ENCODE measurements at places on chromosomes 12 and 14.

- no peak for DNase-seq
These were observed 49.3 kb upstream of the DIO2 start for GRCh38 chr14:80260645-80261044.

DNA sequence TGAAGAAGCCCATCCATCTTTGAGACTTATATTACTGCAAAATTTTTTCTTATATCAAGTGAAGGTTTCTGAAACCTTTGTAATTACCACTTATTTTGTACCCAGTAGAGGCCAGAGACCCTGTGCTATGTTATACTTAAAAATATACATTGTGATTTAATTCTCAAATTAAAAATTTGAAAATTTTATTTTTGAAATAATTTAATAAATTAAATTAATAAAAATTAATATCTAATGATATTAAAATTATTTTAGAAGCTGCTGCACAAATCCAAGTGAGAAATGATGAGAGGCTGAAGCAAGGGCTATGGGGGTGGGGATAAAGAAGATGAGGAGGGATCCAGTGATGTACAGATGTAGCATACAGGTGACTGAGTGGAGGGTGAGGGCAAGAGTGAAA lies 258.8 kb downstream of the APAF1 start:
- DNase-seq, result no peak

DNA sequence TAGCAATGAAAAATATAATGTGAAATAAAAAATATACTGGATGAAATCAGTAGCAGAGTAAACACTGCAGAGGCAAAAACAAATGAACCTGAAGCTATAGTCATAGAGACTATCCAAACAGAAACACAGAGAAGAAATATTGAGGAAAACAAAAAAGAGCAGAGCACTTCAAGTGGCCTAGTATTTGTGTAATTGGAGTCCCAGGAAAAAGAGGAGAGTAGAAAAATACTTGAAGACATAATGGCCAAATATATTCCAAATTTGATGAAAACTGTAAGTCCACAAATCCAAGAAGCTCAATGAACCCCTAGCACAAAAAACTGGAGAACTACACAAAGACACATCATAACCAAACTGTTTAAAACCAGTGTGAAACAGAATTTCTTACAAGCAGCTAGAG lies 37.2 kb upstream of the CTDSP2 start:
- DNase-seq, result no peak

DNA sequence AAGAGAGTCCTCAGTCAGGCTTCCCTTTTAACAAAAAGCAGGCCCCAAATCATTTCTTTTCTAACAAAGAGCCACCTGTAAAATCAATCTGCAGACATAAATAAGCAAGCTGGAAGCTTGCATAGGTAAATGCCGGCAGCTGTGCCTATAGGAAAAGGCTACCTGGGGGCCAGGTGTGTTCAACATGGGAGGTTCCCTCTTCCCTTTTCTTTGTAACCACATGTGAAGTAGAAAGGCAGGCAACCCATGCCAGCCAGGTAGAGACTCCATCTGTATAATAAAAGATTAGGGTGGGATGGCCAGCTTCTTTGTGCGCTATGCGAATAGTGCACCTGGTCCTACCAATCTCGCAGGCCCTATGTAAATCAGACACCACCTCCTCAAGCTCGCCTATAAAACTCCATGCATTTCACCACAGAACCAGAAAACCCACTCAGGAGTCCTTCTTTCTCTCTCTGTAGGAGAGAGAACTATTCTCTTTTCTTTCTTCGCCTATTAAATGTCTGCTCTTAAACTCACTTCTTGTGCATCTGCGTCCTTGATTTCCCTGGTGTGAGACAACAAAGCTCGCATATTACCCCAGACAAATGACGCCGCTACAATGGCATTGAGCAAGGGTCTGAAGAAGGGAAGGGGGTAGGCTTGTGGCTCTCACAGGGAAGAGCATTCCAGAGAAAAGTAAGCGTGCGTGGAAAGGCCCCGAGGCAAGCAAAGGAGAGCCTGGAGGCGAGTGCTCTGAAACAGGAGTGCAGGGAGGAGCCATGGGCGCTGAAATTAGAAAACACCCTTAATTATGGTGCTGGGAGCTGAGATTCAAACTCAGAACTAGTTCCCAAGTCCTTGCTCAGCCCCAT lies 67.2 kb downstream of the TTC9 start:
- no peak for DNase-seq

- DNase-seq, result no peak
These were observed 129.8 kb upstream of the KRR1 start for GRCh38 chr12:75641031-75641780.

DNA sequence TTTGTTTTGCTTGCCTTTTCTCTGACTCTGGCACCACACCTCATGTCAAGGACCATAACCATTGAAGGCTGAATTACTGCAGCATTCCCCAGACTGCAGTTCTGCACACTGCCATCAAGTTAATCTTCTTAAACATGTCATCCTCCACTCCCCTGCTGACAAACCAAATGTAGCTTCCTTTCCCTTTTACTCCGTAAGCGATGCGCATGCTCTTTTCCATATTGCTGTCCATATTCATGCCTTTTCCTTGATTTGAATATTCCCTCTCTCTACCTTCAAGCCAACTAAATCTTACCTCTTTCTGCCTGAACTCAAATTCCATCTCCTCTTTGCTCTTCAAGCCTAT lies 13.6 kb downstream of the GPX2 start:
- no peak for DNase-seq

DNA sequence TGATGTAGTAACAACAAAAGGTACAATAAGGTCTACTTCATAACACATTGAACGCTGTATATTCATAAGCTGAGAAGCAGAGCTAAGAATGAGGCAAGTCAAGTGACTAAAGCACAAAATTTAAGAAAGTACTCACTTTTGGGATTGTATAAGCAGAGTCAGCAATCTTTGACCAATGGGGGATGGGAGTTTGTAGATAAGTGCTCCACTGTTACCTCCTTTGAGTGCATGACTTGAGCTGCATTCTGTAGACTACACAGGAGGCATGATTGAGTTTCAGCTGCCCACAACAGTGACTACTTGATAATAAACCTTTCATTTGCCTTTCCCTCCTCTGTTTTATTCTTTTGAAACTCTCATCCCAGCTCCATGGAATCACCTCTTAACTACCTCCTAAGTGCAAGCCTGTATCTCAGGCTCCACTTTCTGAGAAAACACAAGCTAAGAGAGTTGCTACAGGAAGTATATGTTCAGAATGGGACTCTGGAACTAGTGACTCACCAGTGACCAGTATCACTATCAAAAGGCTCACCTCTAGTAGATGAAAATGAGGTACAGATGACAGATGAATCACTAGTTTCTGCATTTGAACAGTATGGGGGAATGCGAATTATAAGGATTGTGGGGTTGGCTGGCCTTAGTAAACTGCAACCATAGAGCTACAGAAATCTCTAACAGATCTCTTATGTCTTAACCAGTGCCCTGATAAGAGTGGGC lies 49.2 kb downstream of the SLC35F4 start:
- DNase-seq, result no peak

DNA sequence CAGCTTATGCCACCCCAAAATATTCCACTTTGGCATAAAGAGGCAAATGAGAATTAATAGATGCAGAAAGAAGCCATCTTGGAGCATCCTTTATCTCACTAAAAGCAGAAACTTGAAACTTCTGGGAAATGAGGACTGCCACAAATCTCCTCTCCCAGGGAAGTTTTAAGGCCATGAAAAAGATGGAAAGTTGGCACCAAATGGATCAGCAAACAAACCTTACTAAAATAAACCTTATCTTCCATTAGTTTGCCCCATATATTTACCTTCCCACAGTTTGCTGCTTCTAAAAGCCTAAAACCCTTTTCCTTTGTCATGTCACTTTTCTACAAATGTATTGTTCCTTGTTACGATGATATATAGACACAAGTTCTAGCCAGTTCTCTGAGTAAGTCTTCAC lies 340.0 kb upstream of the USP15 start:
- DNase-seq, result no peak

GRCh38 chr14:103512701-103513611 lies 9.7 kb downstream of the CKB start:
- DNase-seq, result no peak

DNA sequence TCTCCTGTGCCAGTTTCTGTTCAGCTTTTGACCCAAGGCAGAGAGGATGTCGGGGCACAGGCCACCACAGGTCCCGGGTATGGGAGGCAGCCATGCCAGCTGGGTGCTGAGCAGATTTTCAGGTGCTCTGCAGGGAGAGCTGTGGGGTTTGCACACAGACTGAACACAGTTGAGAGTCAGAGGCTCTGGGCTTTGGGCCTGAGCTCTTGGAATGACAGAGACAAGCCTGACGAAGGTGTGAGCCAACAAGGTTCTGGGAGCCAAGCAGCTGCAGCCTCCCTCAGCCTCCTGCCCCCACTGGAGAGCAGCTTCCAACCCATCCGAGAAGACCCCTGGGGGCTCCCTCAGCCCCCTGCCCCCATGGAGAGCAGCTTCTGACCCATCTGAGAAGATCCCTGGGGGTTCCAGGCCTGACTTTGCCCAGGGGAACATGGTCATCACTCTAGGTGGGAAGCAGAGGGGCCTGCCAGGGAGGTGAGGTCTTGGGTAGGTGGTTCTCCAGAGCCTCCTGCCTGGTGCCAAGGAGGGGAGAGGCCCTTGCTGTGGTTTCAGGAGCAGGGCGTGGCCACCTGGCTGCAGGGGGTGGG lies 13.8 kb downstream of the FBRSL1 start:
- no peak for DNase-seq

- no peak for DNase-seq
These were observed 225.0 kb upstream of the G2E3 start for GRCh38 chr14:30333934-30334333.

DNA sequence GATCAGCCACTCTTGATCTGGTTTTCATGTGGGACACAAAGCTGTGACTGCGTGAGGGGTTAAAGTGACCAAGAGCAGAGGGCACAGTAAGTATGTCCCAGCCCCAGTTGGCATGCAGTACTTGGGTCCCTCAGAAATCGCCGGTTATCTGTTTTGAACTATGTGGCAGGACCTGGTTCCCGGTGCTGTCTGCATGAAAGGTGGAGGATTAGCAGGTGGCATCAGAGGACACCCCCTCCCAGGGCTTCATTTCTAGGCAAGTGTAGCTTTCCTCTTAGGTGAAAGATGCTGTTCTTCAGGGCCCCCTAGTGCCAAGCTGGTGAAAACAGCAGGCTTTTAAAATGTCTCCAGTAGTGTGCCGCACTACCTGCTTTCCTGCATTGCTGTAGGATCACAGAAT lies 57.1 kb downstream of the ATG14 start:
- DNase-seq, result peak; percentile 38

DNA sequence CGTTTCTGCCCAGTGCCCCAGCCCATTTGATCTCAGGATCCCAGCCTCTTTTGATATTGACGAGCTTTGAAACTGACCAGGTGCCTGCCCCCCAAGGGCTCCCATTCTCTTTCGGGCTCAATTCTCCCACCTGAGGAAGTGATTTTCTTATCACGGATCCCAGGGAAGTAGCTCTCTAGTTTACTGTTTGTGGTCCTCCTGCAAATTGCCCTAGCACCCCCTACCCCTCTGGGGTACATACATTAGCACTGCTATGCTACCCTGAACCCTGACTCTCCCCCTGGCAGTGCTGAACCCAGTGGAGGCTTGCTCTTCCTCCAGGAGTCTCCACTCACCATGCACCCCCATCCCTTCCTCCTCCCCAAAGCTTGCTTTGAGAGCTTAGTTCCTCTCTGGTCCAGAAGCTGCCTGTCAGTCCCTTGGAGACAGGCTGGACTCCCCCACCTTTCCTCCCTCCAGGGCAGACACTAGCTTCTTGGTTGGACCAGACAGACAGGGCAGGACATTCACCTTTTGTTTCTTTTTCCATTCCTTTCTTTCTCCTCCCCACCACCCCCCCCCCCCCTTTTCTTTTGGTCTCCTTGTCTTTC lies 4.4 kb upstream of the TBX3 start:
- DNase-seq, result no peak

GRCh38 chr14:74649673-74650072 lies 37.6 kb upstream of the LTBP2 start:
- DNase-seq, result no peak

Data from activated T-helper 1 cell treated with anti-CD3 and anti-CD28 coated beads, Interleukin-2, amount 50 U/mL, for 16 hours (primary cell).